ENCODE measurements at places on chromosomes 5 and 9.

GRCh38 chr9:105967797-105968196 is 273.5 kb downstream of the TMEM38B start:
- no peak for DNase-seq

GRCh38 chr9:116124472-116125040 is 29.0 kb upstream of the PAPPA start:
- no peak for DNase-seq

GRCh38 chr9:5562806-5563416 is 52.6 kb downstream of the PDCD1LG2 start:
- no peak for DNase-seq

- DNase-seq = no peak
These were observed 273.7 kb upstream of the IRX1 start for GRCh38 chr5:3321923-3322322.

DNA sequence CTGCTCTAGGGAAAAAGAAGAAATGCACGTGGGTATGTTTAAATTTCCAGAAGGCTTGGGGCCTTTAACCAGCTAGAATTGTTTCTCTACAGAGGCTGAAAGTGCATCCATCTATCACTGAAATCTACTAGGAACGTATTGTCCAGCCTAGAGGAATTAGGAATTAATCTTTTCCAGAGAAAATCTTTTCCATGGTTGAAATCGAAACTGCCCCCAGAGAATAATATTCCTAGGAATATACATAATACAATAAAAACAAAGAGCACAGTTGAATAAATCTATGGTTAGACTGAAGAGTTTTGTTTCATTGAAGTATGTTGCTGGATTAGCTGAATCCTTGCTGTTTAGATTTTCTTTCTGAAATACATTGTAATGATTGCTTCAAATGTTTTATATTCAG is 378.5 kb downstream of the PLK2 start:
- DNase-seq = no peak

DNA sequence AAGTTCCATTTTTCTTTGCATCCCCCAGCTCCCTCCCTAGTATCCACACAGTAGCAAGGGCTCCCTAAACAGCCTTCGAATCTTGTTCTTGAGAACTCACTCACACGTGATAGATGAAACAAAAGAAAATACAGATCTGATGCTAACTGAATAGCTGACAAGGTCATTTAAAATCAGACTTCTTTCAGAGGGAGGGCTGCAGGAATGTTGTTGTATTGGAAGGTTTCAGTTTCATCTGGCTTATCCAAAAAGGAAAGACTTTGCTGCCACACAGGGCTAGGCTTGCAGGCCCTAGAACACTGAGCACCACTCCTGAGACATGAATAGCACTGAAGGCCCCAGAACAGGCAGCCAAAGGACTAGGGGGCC is 3.2 kb downstream of the CD180 start:
- DNase-seq = no peak

GRCh38 chr5:147904110-147904509 is 2.2 kb downstream of the C5orf46 start:
- DNase-seq = no peak

DNA sequence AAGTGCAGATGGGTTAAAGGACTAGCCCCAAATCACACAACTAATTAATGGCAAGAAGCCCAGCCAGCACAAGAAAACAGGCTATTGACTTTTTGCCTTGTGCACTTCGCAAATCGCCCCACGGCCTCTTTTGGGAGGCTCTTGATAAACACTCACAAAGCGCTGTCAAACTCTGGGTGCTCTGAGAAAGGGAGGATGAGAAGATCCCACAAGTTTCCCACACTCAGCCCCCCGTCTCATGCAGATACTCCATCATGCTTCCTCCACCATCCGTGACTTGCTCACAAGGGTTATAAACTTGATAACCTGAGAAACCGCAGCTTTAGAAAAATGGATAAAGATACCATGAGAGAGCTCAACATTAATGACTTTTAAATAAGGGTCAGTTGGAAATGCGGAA is 219.7 kb downstream of the EBF1 start:
- no peak for DNase-seq

DNA sequence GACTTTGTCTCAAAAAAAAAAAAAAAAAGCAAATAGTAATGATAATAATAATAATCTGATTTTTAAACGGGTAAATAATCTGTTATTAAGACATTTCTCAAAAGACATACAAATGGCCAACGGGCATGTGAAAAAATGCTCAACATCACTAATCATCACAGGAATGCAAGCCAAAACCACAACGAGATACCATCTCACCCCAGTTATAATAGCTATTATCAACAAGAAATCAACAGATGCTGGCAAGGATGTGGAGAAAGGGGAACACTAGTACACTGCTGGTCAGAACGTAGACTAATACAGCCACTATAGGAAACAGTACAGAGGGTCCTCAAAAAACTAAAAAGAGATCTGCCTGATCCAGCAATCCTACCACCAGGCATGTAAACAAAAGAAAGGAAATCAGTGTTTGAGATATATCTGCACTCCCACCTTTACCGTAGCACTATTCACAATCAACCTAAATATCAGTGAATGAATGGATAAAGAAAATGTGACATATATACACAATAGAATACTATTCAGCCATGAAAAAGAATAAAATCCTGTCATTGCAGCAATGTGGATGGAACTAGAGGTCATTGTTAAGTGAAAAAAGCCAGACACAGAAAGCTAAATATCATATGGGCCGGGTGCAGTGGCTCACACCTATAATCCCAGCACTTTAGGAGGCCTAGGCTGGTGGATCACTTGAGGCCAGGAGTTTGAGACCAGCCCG is 24.9 kb downstream of the VAV2 start:
- no peak for DNase-seq

- DNase-seq = no peak
These were observed 74.1 kb downstream of the HABP4 start for GRCh38 chr9:96524045-96524444.

DNA sequence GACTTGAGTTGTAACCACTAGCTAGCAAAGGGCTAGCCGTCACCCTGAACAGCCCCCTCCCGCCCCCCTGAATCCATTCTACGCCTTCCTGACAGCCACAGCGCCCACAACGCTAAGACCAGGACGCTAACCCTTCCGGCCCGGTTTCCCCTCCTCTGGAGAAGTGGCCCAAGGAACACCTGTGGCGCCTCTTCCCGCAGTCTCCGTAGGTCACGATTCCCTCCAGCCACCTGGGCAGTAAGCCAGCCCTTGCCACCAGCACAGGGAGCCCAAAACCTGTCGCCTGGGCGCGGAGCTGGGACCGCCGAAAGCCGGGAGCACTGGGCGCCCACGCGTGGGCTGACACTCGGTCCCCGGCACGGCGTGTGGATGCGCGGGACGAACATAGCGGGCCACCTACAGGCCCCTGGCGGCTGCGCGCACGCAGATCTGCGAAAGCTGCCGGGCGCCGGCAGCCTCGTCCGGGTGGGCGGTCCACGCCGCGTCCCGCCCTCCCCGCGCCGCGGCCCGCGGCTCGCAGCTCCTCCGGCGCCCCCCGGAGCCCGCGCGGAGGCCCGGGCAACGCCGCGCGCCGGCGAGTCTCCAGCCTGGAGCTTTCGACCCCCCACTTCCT is 596 bp downstream of the IRF1 start:
- DNase-seq = no peak

- DNase-seq = no peak
These were observed 78.1 kb downstream of the GPR21 start for GRCh38 chr9:123111427-123112014.

DNA sequence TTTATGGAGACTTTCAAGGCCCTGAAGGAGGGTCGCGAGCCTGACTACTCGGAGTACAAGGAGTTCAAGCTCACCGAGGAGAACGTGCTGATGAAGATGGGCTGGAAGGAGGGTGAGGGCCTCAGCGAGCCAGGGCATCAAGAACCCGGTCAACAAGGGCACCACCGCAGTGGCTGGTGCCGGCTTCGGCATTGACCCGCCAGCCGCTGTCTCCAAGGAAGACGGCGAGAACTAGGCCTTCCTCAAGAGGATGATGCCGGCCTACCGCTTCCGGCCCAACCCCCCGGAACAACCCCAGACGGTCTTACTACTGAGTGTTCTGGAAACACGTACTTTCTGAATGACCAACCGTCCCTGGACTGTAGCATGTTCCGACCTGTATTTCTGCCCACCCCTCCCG is 169.2 kb downstream of the HINT1 start:
- no peak for DNase-seq

DNA sequence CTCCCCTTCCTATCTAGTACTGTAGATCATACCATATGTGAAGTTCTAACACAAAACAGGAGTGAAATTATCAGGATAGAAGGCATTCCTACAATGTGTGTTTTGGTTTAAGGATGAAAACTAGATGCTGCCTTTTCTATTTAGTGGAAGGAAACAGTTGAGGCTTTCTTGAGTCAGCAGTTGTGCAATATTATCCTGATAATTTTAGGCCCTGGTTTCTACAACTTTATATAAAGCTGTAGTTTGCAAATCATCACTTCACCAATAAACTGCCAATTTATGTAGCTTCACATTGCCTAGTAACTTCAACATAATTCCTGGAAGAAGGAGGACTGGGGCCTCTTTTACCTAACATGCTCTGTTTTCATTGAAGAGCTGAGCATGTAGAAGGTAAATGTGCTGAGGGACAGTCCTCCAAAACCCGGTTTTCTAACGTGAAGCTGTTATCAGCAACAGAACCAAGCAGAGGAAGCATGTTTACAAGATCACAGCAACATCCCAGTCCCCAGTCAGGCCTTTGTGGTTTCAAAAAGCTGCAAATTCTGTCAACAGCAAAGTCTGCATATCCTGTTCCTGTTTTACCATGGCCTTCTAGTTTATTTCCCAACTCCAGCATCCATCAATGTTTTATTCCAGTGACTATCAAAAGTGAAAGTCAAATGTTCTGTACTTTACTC is 513.4 kb upstream of the MEF2C start:
- DNase-seq = peak; percentile 25

GRCh38 chr5:157378509-157378908 is 81.5 kb upstream of the NIPAL4 start:
- DNase-seq = no peak

DNA sequence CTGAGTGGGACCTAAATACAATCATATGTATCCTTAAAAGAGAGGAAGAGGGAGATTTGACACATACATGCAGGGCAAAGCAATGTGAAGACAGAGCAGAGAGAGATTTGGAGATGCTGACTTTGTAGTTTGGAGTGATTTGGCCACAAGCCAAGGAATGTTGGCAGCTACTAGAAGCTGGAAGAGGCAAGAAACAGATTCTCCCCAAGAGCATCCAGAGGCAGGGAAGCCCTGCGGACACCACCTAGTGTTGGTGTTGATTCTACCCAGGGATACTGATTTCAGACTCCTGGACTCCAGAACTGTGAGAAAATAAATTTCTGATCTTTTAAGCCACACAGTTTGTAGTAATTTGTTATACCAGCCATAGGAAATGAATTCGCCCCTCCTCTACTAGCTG is 64.9 kb upstream of the OSMR start:
- DNase-seq = no peak

DNA sequence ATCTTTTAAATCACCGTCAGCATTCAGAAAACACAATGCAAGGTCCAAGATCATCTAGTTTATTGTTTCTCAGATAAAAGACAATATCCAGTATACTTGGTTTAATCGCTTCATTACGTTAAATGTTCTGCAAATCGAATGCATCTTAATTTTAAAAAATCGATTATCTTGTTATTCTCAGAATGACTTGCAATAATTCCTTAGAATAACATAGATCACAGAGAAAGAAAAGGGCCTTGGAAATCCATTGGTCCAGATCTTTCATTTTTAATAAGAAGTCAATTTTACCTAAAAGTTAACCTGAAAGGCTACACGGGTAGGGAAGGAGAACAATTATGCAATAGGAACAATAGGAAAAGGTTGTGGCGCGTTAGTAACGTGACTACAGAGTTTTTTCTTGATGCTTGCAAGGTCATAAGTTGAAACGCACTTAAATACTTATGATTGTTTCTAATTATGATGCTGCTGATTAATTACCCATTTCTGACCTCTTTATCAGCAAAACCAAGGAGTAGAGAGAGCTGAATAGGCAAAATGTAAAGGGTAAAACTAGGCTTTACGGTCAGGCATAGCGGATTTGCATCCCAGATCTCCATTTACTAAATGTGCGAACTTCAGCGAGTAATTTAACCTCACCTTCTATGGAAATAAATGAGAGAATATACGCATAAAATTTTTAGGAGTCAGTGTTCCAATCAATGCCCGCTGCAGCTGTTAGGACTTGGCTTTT is 769 bp upstream of the LYRM7 start:
- DNase-seq = no peak

GRCh38 chr9:79812507-79813257 is 240.9 kb downstream of the TLE4 start:
- DNase-seq = no peak

GRCh38 chr5:76732405-76733048 is 16.6 kb downstream of the F2R start:
- DNase-seq = no peak

DNA sequence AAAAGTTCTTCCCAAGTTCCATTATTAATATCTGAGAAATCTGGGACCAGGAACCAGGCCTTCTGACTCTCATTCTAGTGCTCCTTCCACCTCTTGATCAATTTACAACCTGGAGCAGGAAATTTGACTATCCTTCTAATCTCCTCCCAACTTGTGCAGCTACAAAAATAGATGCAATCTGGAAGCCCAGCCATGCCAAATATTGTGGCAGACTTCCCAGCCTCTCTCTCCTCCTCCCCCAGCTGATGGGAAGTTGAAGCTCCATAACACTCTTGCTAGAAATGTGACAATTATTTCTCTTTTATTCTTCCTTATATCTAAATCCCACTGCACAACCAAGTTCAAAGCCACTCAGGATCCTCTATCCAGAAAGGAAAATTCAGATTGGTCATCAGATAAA is 252.1 kb downstream of the SEC61B start:
- no peak for DNase-seq

DNA sequence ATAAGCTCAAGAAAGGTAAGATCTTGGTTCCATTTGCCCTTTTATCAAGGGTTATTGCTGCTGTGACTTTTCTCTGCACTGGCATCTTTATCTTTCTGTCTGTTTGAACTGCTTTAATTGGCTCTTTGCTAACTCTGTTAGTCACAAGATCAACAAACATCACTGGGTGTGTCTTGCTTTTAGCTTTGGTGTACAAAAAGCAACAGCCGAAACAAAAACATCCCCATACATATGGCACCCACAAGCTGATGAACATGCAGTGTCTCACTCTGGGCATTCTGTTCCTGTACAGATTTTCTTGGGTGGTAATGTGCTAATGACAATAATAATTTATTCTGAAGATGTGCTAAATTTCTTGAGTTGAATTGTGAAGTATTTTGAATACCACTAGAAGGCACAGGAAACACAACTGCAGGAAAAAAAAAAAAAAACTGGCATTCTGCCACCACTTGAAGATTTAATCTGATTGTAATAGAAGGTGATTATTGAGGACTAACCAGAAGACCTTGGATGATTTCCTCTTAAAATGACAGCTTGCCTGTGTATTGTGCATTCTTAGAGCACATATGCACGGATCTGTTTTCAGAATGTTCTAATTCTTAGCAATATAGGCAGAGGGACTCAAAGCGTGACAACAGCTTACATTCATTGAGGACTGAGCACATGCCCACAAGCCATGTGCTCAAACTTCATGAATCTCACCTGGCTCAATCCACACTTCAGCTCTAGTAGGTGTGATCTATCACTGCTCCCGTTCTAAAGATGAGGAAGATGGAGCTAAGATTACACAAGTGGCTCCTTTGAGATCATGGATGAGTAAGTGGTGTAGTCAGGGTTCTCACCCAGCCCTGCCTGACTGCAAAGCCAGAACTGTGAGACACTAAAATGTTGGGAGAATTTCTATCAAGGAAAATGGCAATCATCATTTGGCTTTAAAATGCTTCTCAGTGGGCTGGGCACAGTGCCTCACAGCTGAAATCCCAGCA is 96.4 kb downstream of the EBF1 start:
- DNase-seq = no peak

Measured in AG09309 (cell line).